ENCODE measurements at places on chromosomes 12 and 14.

GRCh38 chr14:88210426-88210825, 112.6 kb downstream of the KCNK10 start:
- DNase-seq: no peak

DNA sequence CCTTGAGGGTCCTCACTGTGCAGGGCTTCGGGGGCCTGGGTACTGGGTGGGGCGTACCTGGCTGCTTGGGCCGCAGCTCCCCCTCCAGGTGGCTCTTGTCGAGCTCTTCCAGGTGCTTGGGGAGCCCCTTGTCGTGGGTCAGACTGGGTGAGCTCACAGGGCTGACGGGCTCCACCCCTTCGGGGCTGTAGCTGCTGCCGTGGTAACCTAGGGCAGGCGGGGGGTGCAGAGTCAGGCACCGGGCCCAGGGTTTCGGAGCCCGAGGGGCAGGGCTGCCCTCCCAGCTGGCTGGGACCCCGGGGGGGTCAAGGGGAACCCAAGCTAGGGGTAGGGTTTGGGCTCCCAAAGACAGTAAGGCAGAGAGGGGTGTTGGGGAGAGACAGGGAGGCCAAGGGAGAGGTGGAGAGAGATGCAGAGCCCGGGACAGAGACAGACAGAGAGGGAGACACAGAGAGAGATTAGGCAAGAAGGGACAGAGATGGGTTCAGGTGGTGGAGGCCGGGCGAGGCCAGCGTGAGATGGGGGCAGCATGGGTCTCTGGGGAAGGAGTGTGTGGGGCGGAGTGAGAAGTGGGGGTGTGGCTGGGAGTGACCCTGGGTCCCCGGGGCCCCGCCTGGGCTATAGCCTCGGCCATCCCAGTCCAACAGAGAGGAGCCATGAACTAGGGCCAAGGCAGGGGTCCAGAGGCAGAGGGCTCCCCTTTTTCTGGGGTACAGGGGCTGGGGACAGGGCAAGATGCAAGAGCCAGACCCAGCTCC, 40.7 kb downstream of the RFLNA start:
- no peak for DNase-seq

- no peak for DNase-seq
Observed at GRCh38 chr14:66041582-66041981, 444.6 kb upstream of the CCDC196 start.

- DNase-seq: no peak
Observed at GRCh38 chr12:82832096-82832495, 145.4 kb downstream of the TMTC2 start.

DNA sequence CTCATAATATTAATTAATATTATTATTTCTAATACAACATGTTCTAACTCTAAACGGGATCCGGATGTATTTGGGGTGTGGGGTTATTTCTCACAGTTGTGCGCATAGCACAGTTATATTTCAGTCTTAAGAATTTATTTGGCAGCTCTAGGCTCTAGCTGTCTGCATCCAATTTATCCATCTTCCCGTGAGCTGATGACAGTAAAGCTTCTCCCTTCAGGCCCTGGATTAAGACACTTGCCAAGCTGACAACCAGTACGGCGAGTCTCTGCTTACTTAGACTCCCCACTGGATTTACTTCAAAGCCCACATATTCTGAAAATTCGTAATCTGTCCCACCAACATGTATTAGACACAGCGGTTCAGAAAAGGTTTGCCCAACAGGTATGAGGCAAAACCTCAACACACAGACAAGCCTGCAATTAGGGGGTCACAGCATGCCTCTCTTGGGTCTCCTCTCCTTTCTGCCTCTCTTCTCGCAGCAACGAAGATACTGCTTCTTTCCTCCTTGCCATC, 232.9 kb upstream of the TMTC1 start:
- DNase-seq: no peak

GRCh38 chr12:70919597-70920035, 922 bp downstream of the PTPRR start:
- no peak for DNase-seq
